AG04450 (cell line): ENCODE measurements at places on chromosomes 16 and 17.

DNA sequence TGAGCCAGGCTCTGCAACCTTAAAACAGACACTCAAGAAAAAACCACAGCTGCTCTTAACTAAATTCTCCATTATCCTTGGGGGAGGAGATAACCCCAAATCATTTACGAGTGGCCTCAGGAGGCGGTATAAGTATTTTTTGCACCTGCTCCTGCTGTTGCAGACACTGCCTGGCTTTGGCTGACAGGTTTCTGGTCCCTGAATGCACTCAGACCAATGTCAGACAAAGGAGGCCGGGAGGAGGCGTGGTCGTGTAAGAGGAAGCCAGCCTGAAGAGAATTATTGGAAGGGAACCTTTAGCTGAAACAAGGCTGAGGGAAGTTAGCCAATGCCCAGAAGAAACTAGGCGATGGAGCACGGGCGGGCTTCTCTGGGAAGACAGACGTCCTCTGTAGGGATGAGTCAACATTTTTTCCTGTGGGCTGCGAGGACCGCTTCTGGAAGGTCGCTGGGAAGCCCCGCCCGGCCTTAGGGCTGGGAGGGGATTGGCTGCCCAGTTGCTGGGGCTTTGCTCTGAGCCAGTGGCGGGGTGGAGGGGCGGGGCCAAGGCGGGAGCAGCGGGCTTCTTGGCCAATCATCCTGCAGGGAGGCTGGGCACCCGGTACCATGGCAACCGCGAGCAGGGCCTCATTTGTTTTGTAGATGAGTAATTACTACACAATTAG, 82.3 kb downstream of the CCDC182 start:
- DNase-seq: peak; percentile 98

GRCh38 chr17:63685041-63685440, 14.9 kb downstream of the LIMD2 start:
- no peak for DNase-seq

- no peak for DNase-seq
These were observed 44.7 kb downstream of the METRNL start for GRCh38 chr17:83123896-83124801.

GRCh38 chr17:71681427-71682173, 439.2 kb upstream of the SOX9 start:
- DNase-seq: no peak

DNA sequence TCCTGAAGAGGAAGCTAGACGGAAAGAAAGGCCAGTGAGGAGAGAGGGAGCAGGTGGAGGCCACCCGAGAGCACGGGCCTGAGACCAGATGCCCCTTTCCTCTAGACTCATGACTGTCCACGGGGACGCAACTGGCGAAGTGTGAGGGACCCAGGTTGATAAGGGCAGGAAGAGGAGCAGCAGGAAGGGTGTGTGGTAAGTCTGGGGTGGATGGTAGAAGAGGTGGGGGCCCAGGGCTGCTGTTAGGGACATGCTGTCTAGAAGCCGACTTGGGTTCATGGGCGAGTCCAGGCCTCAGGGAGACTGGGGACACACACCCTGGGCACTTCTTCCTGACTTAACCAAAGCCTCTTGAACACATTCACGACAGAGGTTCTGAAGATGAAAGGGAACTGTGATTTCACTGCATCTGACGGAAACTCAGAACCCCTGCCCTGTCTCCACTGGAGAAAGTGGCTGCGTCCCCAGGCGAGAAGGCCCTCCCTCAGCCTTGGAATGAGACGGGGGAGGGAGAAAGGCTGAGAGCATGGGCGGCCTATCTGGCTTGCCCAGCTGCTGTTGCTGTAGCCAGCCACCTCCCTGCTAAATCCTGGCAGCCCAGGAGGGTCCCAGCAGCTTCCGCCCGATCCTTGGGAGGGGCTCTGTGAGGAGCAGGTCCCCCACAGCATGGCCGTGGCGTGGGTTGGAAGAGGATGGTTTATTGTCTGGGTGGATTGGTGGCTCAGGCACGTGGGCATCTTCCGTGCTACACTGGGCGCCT, 6.0 kb downstream of the HIC1 start:
- no peak for DNase-seq

DNA sequence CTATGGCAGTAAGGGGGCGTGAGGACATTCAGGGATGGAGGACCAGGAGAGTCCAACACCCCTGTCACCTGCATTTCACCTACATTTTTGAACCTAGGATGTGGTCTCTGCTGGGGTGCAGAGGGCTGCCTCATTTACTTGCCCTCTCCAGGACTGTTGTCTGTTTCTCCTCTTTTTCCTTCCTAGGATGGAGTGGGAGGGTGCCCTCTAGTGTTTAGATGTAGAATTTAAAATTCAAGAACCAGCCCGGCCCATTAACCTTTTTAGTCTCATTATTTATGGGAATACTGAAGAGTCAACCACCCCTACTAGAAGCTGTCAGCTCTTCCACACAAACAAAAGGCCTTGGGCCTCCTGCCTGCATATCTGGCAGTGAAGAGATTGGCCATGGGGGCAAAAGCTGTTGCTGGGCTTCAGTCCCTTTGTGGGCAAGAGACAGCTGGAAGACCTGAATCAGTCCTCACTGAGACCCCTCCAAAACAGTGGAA, 2.5 kb upstream of the STARD3 start:
- DNase-seq: no peak

- no peak for DNase-seq
These were observed 22.6 kb downstream of the COG1 start for GRCh38 chr17:73215447-73215846.

GRCh38 chr17:27544350-27545131, 86.4 kb upstream of the LGALS9 start:
- no peak for DNase-seq

DNA sequence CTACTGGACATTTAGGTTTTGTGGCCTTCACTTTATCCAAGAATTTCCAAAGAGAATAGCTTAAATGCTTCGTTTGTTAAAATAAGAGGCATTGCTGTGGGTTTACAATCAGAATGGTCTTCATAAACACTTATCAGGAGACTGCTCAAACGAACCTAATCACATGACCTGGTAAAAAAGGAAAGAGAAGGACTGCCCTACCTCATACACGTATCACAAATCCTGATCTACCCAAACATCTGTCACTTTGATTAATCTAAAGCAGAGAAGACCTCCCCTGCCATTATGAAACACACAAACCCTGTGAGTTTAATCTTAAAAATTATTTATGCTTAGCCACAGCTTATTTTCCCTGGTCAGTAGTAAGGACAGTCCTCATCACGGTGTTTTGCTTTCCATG, 76.6 kb downstream of the PARN start:
- DNase-seq: no peak

DNA sequence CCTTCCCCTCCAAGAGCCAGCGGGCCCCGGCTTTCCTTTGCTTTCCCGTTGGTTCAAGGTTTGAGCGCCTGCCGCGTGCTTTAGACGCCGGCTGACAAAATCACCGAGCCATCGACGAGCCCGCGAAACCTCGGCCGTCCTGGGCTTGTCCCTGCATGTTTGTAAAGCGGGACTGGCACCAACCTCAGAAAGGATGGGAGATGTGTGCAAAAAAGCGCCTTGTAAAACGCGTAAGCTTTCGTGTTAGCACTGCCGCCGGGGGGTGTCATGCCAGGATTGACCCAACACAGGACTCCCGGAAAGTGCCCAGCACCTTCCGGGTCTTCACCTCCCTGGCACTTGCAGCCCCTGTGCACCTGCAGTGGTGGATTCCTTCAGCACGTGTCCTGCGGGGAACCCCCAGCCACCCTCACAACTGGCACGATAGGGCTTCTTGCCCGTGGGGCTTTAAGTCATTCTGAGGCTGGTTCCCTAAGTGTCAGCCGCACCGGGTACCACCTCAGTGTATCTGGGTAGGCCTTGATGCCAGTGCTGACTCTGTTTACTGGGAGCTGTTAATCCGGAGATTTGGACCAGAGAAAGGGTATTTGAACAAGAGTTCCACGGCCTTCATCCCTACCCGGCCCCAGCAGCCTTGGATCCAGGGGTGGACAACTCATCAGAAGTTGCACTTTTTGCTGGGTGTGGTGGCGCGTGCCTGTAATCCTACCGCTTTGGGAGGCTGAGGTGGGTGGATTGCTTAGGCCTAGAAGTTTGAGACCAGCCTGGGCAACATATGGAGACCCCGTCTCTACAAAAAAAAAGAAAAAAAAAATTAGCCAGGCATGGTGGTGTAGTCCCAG, 817 bp downstream of the NDUFAF8 start:
- DNase-seq: no peak

- peak; percentile 93 for DNase-seq
These were observed 10.5 kb upstream of the TIMP2 start for GRCh38 chr17:78935419-78936323.
